ENCODE measurements at places on chromosomes 3 and 15. TPM values are rescaled to one million over a fixed set of nuclear protein-coding genes. Genes with fewer than 3 reads are reported as not detected.

- DNase-seq: peak; percentile 77
Measured at GRCh38 chr3:138898301-138898700, 48.6 kb downstream of the FOXL2 start.

- no peak for DNase-seq
Measured at GRCh38 chr15:55267401-55268175, 22.0 kb downstream of the RAB27A start.

GRCh38 chr3:45112939-45113338 is 33.2 kb downstream of the CDCP1 start:
- DNase-seq: no peak

DNA sequence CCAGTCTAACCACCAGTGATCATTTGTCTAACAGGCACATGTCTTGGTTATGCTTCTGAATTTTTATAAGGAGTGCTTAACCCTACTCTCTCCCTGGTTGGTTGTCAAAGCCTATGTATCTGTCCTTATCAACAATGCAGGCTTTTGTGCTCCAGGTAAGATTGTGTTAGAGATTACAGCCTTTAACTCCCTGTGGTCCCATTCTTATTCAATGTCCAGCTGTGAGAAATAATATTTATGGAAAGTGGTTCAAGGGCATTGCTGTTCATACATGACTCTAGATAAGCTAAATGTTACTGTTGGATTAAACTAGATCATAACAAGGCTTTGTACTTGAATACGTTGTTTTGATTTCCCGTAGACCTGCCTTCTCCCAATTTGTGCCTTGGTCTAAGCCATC is 146.1 kb upstream of the TSC22D2 start:
- no peak for DNase-seq

GRCh38 chr3:15316998-15317435 is 15.4 kb downstream of the SH3BP5 start:
- no peak for DNase-seq

- DNase-seq: no peak
Measured at GRCh38 chr3:59644479-59645402, 594.9 kb upstream of the CFAP20DC start.

DNA sequence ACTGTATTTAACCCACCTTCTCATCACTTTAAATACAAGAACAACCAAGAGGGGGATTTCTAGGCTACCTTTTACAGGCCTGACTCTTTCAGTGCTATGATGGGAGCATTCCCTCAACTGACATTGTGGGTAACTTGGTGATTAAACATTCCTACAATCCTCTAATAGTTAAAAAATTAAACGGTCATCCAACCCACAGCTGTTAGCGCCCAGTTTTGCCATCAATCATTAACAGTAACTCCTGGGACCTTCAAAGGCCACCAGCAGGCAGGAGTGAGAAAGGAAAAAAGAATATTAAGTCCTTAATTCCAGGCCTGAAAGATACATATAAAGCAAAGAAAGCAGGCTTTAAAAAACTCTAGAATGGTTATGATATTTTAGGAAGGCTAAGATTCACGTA is 512.1 kb downstream of the MAGI1 start:
- no peak for DNase-seq

DNA sequence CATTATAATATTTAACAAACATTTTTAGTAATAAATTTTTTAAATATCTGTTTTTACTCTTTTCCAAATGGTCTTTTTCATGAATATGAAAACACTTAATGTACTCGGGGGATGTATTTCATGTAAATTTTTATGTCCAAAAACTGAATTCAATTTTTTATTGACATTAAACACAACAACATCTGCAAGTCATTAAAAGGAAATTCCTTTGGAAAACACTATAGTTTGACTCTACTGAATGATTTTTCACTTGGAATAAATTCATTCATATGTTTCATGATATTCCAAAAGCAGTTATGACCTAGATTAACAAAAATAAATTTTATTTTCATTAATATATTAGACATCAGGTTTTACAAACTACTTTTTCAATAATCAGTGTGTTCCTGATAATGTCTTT is 239.8 kb upstream of the AGTR1 start:
- DNase-seq: no peak

DNA sequence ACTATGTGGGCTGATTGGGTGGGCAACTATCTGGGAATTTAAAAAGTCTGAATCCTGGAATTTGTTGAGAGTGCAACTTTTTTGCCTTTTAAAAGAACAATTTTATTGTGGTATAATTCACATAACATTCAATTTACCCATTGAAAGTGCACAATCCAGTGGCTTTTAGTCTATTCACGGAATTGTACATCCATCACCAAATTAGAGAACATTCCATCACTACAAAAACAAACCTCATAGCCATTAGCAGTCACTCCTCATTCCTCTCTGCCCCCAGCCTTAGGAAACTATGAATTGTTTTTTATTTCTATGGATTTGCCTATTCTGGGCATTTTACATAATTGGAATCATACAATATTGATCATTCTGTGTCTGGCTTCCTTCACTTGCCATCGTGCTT is 101.8 kb upstream of the ALDH1A3 start:
- no peak for DNase-seq

GRCh38 chr15:80615783-80616391 is 79.2 kb upstream of the ABHD17C start:
- peak; percentile 53 for DNase-seq

- DNase-seq: no peak
Measured at GRCh38 chr3:9206287-9206686, 43.2 kb downstream of the SRGAP3 start.

- DNase-seq: no peak
Measured at GRCh38 chr15:68666812-68667450, 88.1 kb downstream of the CORO2B start.

- DNase-seq: no peak
Measured at GRCh38 chr3:197295871-197296270, 2.5 kb downstream of the DLG1 start.

GRCh38 chr3:69821133-69821532 is 81.9 kb downstream of the MITF start:
- no peak for DNase-seq

- DNase-seq: no peak
Measured at GRCh38 chr3:166713787-166714186, 666.3 kb downstream of the ZBBX start.

DNA sequence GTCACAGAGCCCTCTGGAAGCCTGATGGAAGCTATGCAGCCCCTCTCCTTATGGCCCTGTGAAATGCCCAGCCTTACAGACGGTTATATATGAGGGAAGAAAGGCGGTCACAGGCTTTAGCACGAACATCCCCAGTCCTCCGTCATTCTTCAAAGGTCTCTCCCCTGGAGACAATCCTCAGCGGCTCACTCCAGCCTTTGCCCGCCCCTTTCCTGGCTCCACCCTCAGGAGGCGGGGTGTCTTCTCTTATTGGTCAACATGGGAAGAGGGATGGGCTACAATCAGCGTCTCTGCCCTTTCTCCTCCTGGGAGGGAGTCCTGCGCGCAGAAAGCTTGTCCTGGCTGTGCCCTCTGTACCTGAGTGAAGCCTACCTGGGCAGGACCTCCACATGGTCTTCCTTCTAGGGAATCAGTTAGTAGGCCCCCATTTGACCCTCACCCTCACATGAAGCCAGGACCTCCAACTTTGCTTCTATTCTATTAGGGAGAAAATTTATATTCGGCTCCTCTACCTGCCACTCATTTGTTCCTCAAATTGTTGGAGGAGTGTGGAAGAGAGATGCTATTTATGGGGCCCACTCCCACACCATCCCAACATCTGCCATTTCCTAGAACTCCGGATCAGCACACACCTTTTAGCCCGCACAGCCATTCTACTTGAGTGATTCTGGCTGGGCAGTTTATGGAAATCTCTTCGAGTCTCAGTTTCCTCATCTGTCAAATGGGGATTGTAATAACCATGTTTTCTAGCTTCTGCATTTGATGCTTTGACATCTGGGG is 112.9 kb upstream of the SLC6A11 start:
- DNase-seq: no peak

- no peak for DNase-seq
Measured at GRCh38 chr3:13015286-13016082, 57.7 kb downstream of the IQSEC1 start.

GRCh38 chr15:37131621-37132020 is 31.3 kb upstream of the MEIS2 start:
- no peak for DNase-seq

- no peak for DNase-seq
Measured at GRCh38 chr15:33476908-33477307, 166.1 kb downstream of the RYR3 start.

DNA sequence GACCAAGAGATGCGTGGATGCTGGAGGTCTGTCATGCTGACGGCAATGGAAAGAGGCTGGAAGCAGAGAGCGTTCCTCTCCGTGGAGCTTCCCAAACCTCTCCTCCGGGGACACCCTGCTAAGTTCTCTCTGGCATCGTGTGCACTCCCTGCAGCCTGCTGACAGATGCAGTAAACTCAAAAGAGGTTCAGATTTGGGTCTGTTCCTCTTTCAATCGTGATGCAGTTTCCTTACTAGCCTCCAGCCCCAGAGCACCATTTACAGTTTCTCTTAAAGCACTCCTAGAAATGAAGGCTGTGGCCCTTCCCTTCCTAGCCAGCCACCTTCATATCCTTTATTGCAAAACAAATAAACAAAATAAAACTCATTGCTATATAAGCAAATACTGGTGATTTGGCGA is 47.3 kb upstream of the LRRC58 start:
- no peak for DNase-seq

- DNase-seq: no peak
Measured at GRCh38 chr3:108473711-108474110, 36.7 kb downstream of the MYH15 start.

DNA sequence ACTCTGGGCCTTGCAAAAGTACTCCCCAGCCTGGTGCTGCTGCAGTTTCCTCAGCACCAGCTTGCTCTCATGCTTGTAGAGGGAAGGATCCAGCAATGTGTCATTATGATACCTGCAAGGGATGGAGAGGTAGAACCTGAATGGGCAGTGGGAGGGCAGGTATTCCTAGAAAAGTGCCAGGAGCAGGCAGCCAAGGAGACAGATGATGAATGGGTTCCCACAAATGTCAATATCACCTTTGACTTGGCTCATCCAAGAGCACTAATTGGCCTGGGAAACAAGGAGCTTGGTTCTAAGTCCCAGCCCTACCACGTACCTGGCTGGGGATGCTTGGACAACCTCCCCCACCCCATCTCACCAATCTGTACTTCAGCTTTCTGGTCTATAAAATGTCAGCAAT is 9.4 kb downstream of the CILP start:
- no peak for DNase-seq

DNA sequence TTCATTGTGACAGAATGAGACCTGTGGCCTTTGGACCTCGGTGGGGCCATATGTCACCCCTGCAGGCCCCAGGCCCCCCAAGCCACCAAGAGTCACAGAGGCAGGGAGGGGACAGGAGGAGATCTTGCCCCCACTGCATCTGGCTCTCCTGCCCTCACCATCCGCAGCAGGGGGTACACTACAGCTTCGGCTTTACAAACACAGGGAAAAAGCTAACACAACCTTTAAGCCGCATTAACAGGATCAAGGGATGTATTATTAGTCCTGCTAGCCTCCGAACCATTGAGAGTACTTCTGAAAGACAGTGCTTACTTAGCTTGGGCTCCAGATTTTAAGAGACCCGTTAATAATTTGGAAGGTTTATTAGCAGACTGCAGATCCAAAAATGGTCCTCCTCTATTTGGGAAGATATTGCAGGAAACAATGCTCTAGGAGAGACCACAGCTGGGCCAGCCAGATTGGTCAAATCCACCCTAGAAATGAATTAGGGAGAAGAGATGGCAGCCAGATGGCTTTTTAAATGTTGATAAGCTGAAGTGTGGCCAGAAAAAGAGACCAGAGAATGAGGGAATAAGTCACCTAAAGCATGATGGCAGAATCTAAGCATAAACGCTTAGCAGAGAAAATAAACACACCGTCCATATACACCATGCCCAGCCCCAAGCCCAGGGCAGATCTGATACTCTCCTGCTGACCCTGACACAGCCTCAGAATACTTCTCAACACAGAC is 31.5 kb downstream of the SRGAP3 start:
- no peak for DNase-seq

DNA sequence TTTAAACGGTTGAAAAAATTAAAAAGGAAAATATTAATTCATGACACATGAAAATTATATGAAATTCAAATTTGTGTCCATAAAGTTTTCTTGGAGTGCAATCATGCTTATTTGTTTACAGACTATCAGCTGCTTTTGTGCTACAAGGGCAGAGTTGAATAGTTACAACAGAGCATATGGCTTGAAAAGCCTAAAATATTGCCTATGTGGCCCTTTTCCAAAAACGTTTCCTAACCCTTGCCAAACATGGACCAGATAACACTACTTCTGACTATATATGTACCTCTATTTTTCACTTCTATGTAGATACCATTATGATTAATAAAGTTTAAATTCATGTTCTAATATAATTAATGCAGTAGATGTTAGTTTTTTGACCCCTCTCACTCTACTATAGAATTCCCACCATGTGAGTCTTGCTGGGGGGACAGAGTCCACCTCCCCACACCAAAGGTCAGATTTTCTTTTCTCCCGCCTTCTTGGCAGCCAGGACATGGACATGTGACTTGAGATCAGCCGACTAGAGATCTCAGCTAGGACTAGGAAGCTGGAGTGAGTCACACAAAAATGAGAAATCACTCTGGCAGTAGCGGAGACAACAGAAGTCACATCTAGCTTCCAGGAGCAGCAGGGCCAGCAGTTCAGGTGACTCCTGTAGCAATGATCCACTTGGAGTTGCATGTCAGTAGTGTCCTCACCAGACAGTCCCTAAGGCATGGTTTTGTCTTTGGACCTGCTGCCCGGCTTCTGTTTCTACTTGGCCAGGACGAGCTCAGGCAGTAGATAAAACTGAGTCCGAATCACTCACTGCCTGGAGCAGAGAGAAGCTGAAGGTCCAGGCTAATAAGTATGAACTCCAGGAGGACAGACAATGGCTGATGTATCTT is 22.4 kb downstream of the CIAO2A start:
- DNase-seq: peak; percentile 73

DNA sequence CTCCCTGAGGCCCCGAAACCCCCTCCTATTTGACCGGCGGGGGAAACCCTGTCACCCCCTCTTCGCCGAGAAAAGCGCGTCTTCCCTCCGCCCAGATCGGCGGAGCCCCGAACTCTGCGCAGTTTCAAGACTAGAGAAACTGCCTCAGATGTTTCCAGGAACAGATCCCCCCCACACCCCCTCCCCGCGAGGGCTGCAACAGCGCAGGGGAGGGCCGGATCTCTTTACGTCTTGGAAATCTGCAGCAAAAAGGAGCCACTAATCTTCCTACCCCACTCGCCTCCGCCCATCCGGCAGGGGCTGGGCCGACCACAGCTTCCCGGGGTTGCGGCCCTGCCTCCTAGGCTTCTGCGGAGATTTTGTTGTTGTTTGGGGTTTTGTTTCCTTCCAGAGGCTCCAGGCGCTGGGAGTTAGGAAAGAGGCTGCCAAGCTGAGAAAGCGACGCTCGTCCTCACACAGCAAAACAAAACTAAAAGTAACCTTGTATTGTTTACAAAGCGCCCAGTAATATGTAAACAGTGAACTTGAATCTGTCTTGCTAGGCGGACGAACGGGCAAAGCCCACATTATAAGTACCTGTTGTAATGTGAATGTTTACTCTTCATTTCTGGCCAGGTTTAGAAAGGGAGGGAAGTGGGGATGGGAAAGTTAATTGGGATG is 2.2 kb downstream of the FOXB1 start:
- DNase-seq: peak; percentile 55

- no peak for DNase-seq
Measured at GRCh38 chr15:71575474-71576045, 234.8 kb upstream of the NR2E3 start.

The NUP210 gene
- 14.6 TPM for total RNA-seq

The COLQ gene
- total RNA-seq: not detected

The CCR9 gene
- total RNA-seq: not detected

The NR2F2 gene
- total RNA-seq: 1.9 TPM

The CSTA gene
- 1.7 TPM for total RNA-seq

The LRRC31 gene
- not detected for total RNA-seq

The TRPC1 gene
- 2.3 TPM for total RNA-seq

The ITGA11 gene
- total RNA-seq: 41.0 TPM

The MRPL3 gene
- total RNA-seq: 451 TPM

The INKA1 gene
- not detected for total RNA-seq

The SLC12A1 gene
- total RNA-seq: not detected

All from MG63 (cell line).